Thymus (tissue), 14 donors: ENCODE measurements at places on chromosomes 12 and 14. TPM values are rescaled to one million over a fixed set of nuclear protein-coding genes. Genes with fewer than 3 reads are reported as not detected.

The STYK1 gene
- 0.62 TPM for polyA plus RNA-seq

The SYT1 gene
- polyA plus RNA-seq: 0.82 TPM

The RBP5 gene
- 12.0 TPM for polyA plus RNA-seq

The RERGL gene
- polyA plus RNA-seq: 17.0 TPM

The ADAM21 gene
- polyA plus RNA-seq: 0.09 TPM
